ENCODE measurements at places on chromosomes 7 and 10.

DNA sequence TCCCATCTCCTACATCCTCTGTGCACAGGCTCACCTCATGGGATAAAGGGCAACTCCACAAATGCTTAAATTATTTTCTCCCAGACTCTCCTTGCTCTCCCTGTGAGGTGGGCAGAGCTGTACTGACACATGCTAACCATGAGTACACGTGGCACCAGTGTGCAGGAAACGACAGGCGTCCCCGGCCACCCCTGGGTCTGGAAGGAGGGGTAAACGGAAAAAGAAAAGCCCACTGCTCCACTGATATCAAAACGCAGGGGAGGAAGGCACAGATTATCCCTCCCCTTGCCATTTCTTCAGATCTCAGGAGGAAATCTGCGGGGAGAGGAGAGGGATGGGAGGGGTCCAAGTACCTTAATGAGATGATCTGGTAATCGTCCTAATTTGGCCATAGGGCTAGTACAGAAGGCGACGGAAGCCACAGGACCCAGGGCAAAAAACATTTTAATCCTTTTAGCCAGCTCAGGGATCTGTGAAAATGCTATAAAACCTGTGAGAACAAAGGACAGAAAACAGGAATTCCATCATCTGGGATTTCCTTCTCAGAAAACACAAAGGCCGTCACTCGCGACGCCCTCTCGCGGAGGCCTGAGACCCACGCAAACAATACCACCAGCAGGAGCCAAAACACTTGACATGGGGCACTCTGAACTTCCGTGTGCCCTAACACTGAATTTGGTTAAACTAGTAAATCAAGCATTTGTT is 17.8 kb upstream of the CH25H start:
- DNase-seq = no peak

- DNase-seq = no peak
Observed at GRCh38 chr7:131949659-131950058, 393.2 kb upstream of the PODXL start.

GRCh38 chr10:104040382-104040781 is 45.3 kb downstream of the COL17A1 start:
- DNase-seq = no peak

DNA sequence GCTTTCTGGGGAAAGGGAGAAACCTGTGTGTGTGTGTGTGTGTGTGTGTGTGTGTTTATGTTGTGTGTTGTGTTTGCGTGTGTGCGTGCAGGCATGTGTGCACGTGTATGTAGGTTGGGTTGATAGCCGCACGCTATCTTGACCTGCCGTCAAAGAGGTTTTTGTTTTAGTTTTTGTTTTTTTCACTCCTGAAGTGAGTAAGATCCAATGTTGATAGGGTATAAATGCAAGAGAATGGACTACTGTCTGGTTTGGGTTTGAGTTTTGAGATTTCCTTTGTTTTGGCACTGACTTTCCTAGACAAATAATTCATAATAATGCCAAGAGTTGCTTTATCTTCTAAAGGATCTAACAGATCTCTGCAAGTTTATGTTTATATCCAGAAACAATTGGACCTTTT is 27.8 kb downstream of the POU6F2 start:
- DNase-seq = no peak

GRCh38 chr7:157738066-157738460 is 401.3 kb downstream of the DNAJB6 start:
- DNase-seq = no peak

- no peak for DNase-seq
Observed at GRCh38 chr7:136857573-136857972, 10.9 kb upstream of the CHRM2 start.

Measured in GOT3 (cell line).